ENCODE measurements at places on chromosomes 7 and 10.

DNA sequence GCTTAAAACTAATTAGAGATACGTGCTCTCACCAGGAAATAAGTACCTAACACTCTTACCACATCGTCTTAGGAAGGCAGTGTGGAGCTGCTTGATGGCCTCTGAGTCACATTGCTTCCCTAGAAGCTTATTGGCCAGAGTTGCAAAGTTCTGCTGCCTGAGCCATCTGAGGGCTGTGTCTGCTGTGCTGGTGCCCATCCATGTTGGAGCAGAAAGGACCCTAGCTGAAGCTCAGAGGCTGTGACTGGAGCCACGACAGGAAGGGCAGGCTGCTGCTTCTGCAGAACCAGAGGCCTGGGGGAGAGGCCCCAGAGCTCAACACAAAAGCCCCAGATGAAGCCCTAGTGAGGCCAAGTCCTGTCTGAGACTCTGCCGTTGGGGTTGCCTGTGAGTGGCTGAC is 64.8 kb upstream of the IGFBP3 start:
- no peak for DNase-seq

DNA sequence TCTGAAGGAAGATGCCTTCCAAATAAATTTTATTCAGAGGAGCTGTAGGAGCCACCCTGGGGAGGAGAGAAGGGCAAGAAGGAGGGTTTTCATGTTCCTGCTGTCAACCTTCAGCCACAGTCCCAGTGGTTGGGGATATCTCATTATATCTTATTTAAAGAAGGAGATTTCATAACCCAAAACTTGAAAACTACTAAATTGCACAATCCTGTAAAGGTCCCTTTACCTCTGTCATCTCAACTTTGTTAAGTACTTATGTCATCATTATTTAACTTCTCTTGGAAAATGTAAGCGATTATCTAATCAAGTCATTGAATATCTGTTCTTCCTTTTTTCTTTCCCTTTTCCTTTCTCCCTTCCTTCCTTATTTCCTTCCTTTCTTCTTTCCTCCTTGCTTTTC is 794.5 kb upstream of the IGFBP3 start:
- DNase-seq, result no peak

DNA sequence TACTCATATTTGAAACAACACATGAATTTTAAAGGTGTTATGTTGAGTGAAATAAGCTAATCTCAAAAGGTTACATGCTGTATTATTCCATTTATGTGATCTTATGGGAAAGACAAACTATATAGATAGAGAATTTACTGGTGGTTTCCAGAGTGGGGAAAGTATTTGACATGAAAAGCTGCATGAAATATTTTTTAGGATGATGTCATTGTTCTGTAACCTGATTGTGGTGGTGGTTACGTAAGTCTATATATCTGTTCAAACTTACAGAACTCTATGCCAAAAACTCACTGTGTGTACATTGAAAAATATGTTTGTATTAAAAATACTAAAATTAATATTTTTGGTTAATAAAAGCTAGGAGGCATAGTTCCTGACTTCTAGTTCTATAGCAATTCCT is 453.0 kb downstream of the SORCS3 start:
- DNase-seq, result no peak

DNA sequence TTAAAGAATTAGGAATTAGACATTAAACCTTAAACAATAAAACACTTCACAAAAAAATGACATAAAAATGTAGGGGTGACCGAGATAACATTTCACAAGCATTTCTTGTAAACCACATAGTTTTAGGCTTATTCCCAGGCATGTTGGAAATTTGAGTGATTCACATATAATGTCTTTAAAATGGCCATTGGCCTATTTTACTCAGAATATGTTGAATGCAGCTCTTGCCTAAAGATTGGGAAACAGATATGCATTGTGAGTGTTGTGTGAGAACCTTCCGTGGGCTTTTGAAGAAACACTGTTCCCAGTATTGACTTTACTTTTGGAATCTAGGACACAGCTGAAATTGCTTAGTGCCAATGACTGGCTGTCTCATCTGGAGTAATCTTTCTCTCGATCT is 79.6 kb downstream of the ARL5B start:
- DNase-seq, result no peak
